ENCODE measurements at places on chromosomes 4 and X. TPM values are rescaled to one million over a fixed set of nuclear protein-coding genes. Genes with fewer than 3 reads are reported as not detected.

DNA sequence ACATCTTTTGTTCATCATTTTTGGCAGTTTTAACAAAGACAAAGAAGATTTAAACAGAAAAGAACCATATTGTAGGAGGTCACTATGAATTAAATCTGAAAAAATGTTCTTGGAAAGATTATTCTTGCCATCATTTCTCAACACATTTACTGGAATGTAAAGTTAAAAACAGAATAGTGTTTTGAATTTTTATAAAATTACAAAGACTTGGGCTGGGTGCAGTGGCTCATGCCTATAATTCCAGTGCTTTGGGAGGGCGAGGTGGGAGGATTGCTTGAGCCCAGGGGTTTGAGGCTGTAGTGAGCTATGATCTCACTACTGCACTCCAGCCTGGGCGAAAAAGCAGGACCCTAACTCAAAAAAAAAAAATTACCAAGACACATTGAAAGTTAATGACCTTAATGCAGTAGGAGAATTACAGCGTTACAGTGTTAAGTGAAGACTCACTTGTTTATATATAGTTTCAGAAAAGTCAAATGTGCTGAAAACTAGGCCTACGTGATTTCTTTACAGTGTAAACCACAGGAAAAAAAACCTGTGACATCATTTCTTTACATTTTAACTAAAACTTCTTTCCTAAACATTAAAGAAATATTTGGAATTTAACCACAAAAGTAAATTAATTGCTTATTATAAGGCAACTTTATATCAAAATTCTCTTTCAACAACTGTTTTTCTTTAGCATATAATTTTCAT, 7.9 kb downstream of the FAM13A start:
- DNase-seq = no peak
- H3K4me1 ChIP-seq = no peaks in the 10 kb centered on the region
- H3K36me3 ChIP-seq = no peaks in the 10 kb centered on the region
- no peak overlapping the region for H3K4me3 ChIP-seq
- no peak overlapping the region for H3K27ac ChIP-seq
- no peaks in the 10 kb centered on the region for H3K27me3 ChIP-seq

The CXCR3 gene
- total RNA-seq = not detected

The SGMS2 gene
- total RNA-seq = 63.7 TPM

DNA sequence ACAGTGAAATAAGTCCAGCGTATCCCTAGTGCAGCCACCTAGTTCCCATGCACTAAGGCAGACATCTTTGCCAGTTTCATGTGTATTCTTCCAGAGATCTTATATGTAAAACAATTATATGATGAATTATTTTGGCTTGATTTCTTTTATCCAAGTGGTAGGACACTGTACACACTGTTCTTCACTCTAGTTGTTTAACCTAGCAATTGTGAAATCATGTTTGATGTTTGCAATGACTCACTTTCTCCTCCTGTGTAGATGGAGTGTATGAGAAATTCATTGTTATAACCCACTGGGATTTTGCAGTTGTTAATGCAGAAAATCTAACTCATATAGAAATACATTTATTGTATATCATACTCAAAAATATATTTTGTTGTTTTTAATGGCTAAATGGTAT, 17.5 kb upstream of the TBC1D1 start:
- H3K27me3 ChIP-seq = no peaks in the 10 kb centered on the region
- no peak overlapping the region for H3K27ac ChIP-seq
- peak; percentile 64 for DNase-seq
- no peaks in the 10 kb centered on the region for H3K36me3 ChIP-seq
- H3K4me3 ChIP-seq = no peak overlapping the region
- no peaks in the 10 kb centered on the region for H3K4me1 ChIP-seq
